T-helper 1 cell (primary cell): ENCODE measurements at places on chromosomes 6 and 20.

DNA sequence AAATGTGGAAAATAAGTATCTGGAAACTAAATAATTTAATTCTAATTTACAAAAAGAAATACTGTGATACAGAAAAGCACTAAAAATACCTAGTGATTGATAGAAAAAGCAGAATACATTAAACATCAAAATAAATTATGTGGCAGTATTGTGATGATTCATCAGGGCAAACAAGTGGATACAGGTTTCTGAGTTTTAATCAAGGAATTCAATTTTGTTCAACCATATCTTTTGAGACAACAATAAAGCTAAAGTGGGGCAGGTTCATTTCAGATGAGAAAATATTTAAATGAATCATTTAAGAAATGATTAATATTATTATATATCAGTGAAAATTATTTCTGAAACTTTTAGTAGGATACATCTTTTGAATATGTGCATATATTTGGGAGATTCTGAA lies 49.8 kb downstream of the GRIK2 start:
- DNase-seq, result no peak

- DNase-seq, result no peak
Observed at GRCh38 chr6:42616716-42617115, 52.9 kb downstream of the UBR2 start.

GRCh38 chr6:63352069-63352543 lies 32.3 kb upstream of the LGSN start:
- no peak for DNase-seq

DNA sequence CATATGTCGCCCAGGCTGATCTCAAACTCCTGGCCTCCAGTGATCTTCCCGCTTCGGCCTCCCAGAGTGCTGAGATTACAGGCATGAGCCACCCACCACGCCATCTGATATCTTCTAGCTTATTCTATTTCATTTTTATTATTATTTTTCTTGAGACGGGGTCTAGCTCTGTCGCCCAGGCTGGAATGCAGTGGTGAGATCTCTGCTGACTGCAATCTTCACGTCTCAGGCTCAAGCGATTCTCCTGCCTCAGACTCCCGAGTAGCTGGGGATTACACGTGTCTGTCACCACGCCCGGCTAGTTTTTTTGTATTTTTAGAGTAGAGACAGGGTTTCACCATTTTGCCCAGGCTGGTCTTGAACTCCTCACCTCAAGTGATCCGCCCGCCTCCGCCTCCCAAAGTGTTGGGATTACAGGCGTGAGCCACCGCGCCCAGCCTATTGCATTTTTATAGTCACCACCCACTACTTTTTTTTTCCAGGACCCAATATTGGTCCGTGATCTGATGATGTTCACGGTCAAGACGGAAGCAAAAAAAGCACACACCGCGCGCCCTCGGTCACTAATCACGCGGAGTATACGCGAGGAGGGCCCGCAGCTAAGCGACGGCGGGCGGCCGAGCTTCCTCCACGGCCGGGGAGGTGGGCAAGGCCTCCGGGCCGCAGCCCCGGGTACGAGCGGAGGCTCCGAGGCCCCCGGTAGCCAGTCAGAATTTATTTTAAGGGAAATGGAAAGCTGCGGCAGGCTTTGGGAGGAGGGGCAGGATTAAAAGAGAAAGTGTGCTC lies 1.1 kb upstream of the LSM14B start:
- no peak for DNase-seq

- DNase-seq, result no peak
Observed at GRCh38 chr20:45377269-45377668, 856 bp downstream of the TP53TG5 start.

DNA sequence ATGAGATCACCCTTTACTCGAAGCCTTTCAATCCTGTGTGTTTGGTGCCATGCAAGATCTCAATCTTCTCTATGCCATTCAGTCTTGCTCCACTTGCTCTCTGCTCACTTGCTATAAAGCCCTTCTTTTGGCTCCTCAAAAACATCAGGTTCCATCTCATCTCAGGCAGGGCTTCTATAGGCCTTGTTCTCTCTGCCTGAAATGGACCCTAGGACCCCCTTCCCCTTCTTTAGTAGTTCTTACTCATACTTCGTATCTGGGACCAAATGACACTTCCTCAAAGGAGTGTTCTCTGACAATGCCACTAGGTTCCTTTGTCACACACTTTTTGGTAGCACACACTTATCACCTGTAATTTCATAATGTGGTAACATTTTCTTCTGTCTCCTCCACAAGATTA lies 116.7 kb upstream of the FAM184A start:
- DNase-seq, result no peak

DNA sequence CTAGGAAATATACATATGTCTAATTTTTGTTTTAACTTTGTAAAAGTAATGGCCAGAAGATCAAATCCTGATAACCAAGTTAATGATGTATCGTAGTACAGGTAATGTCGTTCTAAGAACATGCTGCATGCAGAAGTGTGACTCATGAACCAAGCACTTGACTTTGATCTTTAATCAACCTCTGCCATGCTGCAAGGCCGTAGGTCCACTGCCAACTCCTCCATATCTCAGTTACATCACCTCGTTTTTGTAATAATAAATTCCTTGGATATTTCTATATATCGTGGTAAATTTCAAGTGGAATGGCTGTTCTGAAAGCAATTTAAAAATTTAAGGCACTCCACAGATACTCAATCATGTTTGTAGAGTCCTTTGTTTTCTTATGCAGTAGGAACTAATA lies 771.7 kb downstream of the EPHA7 start:
- no peak for DNase-seq

DNA sequence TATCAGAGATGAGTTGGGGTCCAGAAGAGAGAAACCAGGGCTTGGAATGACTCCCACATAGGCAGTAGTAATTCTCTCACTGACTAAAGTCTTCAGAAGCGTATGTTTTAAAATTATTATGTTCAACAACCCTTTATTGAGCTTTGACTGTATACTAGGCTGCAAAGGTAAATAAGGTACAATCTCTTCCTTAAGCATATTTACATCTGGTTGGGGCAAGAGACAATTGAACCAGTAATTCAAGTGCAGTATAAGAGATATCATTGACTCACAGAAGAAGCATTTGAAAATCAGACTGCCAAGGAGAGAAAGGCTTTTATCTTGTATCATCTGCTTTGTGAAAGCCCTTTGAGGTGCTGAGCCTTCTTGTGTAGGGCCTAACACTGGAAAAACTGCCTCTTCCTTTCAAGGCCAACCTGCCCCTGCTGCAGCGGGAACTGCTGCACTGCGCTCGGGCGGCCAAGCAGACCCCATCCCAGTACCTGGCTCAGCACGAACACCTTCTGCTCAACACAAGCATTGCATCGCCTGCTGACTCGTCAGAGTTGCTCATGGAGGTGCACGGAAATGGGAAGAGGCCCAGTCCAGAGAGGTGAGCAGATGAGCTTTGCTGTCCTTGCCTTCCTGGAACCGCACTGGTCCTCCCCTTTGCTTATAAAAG lies 39.3 kb upstream of the C20orf144 start:
- DNase-seq, result no peak

DNA sequence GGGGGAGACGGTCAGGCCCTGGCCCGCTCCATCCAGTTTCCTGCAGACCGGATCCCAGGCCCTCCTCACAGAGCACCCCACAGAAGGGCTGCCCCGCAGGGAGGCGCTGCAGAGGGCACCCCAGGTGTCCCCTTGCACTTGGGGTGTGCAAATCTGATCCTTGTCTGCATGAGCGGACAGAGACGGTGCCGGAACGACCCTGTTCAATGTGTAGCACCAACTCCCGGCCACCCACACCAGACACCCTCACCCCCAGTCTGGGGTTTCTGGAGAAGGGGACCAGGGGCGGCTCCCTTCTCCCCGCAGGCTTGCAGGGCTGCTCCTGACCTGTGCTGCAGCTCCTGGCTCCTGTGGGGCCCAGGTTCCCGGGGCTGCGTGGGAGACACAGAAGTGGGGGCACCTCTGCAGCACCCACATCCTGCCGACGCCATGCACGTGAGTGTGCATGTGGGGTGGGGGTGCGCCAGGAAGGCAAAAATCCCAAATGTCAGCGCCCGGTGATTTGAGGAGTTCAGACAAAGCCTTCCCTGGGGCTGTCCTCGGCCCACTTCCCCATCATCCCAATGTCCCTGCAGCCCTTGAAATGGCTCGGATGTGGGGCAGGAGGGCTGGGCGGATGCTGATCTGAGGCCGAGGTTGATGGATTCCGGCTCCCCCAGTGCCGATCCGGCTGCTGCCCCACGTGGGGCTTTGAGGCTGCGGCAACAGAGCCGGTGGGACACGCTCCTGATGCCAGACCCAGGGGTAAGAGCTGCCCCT lies 85.3 kb upstream of the BHLHE23 start:
- DNase-seq, result no peak

DNA sequence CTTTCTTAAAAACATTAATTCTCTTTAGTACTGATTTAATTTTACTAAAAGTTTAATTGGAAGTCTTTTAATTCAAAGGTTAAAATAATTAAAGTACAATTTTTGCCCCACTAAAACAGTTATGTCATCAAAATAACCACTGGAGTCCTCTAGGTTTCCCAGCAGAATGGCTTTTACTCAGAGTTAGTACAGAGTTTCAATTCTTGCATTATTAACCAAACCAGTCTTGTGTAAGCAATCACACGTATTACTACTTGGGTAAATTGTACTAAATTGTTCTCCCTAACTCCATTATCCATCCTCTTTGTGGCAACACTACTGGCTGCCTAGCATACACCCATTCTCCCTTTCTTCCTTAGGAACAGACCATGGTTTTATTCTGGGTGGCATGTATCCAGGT lies 36.9 kb downstream of the CDK19 start:
- DNase-seq, result no peak

- no peak for DNase-seq
Observed at GRCh38 chr6:137697267-137697938, 169.7 kb upstream of the TNFAIP3 start.
